ENCODE measurements at places on chromosomes 11 and 22. TPM values are rescaled to one million over a fixed set of nuclear protein-coding genes. Genes with fewer than 3 reads are reported as not detected.

- DNase-seq = no peak
Observed at GRCh38 chr22:23684561-23685031, 6.2 kb upstream of the RGL4 start.

DNA sequence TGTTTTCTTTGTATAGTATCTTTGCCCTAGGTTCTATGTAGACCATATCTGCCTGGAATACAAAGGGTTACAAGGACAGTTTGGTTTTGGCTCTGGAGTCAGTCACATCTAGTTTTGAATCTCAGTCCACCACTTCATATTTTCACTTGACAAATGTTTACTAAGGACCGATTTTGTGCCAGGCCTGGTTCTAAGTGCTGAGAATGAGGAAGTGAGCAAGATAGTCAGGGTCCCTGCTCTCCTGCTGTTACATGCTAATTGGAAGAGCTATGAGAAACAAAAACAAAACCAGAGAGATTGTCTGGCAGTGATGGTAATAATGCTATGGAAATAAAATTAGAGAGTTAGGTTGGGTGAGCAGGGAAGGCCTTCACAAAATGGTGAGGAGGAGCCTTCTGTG, 66.1 kb upstream of the ARHGAP20 start:
- DNase-seq = no peak

GRCh38 chr11:103358251-103358650, 249.0 kb downstream of the DYNC2H1 start:
- no peak for DNase-seq

- DNase-seq = no peak
Observed at GRCh38 chr11:95915051-95915450, 8.9 kb downstream of the MTMR2 start.

GRCh38 chr11:120688163-120688562, 176.6 kb downstream of the GRIK4 start:
- no peak for DNase-seq

DNA sequence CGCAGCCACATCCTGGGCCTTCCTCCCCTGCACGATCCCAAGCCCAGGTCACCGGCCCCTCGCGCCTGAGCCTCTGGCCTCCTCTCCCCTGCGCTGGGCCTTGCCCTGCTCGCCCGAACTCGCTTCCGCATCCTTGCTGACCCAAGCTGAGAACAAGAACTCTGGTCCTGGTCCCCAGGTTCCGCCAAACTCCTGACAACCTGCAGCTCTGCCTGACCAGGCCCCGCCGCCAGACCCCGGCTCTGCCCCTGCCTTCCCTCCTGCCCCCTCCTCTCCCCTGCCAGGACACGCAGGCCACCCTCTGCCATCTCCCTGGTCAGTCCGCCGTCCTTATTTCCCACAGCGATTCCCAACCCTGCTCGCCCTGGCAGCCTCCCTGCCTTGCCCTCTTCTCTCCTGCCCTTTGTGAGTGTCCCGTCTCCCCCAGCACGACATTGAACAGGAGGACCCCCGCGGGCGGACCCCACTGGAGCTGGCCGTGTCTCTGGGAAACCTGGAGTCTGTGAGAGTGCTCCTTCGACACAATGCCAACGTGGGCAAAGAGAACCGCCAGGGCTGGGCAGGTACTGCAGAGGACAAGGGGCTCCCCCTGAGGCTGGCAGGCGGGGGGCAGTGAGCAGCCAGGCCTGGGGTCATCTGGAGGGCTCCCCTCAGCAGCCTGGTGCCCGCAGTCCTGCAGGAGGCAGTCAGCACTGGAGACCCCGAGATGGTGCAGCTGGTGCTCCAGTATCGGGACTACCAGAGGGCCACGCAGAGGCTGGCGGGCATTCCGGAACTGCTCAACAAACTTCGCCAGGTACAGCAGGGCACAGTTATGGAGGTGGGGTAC, 762 bp downstream of the ANKRD13D start:
- DNase-seq = no peak

DNA sequence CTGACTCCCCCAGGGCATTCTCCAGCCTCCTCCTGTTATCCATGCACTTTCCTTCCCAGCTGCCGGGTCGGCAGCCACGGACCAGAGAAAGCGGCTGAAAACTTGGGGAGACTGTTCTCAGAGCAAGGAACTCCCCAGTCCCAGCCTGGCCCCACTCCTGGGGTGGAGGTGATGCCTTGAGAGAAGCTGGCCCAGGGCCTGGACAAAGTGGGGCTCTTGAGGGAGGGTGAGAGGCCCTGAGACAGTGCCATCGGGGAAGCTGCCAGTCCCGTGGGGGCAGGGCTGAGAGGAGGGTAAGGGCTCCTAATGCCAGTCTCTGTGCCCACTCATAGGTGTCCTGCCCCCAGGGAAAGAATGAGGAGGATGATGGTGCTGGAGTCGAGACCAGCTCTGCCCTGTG, 53.8 kb downstream of the FLRT1 start:
- DNase-seq = no peak

GRCh38 chr22:17418890-17419324, 49.6 kb downstream of the CECR2 start:
- no peak for DNase-seq

DNA sequence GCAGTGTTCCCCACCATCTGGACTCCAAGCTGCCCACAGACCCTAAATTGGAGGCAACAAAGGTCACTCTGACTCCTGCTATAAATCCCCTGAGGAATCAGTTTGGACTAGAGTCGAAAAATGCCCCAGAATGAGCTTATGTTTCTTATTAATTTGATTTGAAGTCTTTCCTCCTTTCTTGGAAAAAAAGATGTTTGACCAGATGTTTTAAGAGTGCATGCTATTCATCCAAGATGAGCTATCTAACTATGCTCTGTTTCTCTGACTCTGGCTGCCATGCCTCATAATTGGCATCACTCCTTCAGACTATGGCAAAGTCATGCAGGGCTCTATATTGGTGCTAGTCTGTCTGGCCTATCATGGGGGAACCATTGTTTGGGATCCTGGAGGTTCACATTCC, 174.0 kb downstream of the SPON1 start:
- no peak for DNase-seq

GRCh38 chr11:67691149-67691548, 16.7 kb upstream of the ALDH3B2 start:
- no peak for DNase-seq

GRCh38 chr22:24483976-24484545, 11.1 kb upstream of the UPB1 start:
- no peak for DNase-seq

DNA sequence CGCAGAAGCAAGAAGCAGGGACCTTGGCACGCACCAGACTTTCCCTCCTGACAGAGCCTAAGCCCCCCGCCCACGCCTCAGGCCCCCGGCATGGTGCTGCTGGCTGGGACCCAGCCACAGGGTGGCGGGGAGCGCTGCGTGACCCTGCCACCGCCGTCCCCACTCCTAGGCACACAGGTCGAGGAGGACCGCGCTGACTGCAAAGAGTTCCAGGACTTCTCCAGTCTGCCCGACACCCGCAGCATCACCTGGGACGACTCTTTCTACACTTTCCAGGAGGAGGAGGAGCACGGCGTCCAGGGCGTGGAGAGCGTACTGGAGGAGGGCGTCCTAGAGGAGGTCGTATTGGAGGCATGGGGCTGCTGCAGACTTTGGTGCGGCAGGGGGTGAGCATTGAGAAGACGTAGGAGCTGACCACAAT, 103.7 kb downstream of the TRIM51G start:
- DNase-seq = no peak

GRCh38 chr11:66470015-66470414, 3.3 kb downstream of the PELI3 start:
- no peak for DNase-seq

- no peak for DNase-seq
Observed at GRCh38 chr11:75596914-75597313, 34.9 kb downstream of the SERPINH1 start.

GRCh38 chr11:67174311-67174710, 55.2 kb downstream of the KDM2A start:
- DNase-seq = no peak

GRCh38 chr22:28955817-28956216, 72.4 kb downstream of the ZNRF3 start:
- no peak for DNase-seq

DNA sequence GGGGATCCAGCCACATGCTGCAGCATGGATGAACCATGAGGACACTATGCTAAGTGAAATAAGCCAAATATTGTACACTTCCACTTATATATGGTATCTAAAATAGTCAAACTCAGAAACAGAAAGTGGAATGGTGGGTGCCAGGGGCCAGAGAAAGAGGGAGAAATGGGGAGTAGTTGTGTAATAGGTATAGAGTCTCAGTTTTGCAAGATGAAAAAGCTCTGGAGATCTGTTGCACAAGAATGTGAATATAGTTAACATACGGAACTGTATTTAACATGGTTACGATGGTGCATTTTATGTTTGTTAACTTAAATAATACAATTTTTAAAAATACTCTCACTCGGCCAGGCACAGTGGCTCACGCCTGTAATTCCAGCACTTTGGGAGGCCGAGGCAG, 21.2 kb downstream of the GDPD5 start:
- DNase-seq = no peak

- DNase-seq = no peak
Observed at GRCh38 chr11:32318071-32319055, 117.0 kb downstream of the WT1 start.

GRCh38 chr22:37254867-37255233, 10.8 kb upstream of the RAC2 start:
- no peak for DNase-seq

GRCh38 chr22:36928196-36928595, 14.8 kb downstream of the CSF2RB start:
- DNase-seq = no peak

DNA sequence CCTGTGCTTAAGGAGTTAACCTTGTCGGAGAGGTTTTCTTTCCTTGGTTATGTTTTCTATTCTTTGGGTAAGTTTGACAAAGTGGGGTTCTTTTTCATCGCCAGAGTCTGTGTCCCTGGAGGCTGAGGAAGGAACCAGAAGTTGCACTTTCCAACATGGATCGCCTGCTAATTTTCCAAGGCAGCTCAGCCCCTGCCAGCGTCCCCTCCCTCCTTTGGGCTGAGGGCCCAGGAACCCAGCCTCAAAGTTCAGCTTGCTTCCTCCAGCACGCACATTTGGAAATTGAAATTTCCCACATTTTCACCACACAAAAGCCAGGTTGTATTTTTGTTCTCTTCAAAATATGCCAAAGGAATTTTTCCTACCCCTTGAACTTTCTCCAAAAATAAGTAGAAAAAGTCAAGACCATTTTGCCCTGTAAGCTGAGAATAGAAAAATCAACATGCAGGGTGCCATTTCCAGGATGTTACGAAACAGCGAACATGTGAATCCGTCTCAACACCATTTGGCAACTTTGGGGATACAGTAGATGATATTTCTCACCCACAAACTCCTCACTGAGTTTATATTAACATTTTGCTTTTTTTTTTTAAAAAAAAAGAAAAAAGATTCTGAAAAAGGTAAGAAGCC, 343.5 kb downstream of the TENM4 start:
- DNase-seq = no peak

VSIG2 gene
- 0.60 TPM for polyA plus RNA-seq

SLC22A12 gene
- 3.0 TPM for polyA plus RNA-seq

CRYBB3 gene
- not detected for polyA plus RNA-seq

PKNOX2 gene
- polyA plus RNA-seq = 24.9 TPM

CELSR1 gene
- polyA plus RNA-seq = 27.1 TPM

CTR9 gene
- 44.2 TPM for polyA plus RNA-seq

INPPL1 gene
- polyA plus RNA-seq = 185 TPM

All from left renal pelvis (tissue), 4 donors.